ENCODE measurements at places on chromosomes 16 and 17.

DNA sequence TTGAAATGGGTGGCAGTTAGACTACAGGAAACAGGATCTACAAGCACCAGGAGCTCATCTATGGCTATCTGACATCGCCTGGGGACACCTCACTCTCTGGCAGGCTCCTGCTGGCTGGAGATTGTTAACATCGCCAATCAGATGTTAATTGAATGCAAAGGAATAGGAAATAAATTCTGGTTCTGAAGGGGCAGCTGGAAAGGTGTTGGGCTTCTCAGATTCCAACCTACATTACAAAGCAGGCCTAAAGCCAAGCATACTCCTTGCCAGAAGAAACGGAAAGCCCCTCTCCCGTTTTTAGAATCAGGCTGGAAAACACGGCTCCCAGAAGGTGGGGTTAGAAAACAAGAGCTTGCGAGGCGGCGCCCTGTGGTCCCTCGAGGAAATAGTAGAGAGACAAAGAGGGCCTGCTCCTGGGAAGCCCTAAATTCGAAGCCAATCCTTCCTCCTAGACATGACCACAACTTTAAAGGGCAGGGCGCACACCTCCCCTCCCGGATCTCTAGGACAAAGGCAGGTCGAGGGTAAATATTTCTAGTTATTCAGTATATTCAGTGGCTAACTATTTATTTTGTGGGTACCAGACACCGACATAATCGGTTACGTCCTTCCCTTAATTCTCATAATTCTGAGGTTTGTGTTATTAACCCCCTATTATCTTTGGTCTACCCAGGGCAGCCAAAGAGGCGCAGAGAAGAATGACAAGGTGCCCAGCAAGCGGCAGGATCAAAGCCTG is 763 bp upstream of the TOM1L1 start:
- DNase-seq, result no peak

DNA sequence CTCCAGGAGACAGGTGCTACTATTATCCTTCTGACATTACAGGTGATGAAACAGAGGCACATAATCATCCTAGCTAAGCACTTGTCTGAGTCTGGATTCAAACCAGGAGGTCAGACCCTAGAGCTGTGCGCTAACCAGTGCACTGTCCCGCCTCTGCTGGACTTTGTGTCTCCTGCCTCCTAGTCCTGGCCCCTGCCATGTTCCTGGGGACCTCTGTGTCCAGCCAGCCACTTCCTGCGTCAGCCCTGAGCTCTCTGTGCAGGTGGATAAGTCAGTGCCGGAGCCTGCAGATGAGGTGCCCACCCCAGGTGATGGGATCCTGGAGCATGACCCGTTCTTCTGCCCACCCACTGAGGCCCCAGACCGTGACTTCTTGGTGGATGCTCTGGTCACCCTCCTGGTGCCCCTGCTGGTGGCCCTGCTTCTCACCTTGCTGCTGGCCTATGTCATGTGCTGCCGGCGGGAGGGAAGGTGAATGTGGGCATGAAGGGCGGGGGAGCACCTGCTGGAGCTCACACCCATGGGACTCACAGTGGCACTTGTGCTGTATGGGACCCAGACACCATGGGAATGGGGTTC is 4.2 kb downstream of the SGCA start:
- DNase-seq, result no peak

- no peak for DNase-seq
These were observed 5.1 kb downstream of the PRSS22 start for GRCh38 chr16:2852731-2853507.

GRCh38 chr17:77393274-77393600 is 252.5 kb downstream of the SEC14L1 start:
- no peak for DNase-seq

DNA sequence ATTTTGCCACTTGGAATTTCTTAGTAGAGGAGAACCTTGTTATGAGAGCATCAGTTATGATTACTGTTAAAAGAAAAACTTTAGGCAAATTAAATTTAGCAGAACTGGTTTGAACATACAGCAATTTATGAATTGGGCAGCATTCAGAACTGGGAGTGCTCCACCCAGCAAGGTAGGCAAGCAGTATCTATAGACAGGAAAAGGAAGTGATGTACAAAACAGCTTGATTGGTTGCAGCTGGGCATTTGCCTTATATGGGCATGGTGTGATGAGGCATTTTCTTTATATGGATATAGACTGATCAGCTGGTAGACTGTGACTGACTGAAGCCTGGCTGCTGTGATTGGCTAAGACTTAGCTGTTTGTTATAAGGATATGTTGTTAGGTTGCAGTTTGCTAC is 17.6 kb upstream of the CYLD start:
- no peak for DNase-seq

DNA sequence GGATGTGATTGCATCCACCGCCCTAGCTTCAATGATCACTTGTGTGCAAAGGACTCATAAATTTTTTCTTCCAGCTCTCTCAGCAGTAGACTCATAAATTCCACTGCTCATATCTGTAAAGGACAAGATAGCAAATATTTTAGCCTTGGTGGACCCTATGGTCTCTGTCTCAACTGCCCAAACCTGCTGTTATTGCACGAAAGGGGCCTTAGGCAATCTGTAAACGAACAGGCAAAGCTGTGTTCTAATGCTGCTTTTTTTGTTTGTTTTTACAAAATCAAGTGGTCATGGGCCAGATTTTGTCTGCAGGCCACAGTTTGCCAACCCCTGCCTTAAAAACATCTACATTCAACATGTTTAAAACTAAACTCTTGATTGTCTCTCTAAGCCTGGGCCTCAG is 34.1 kb downstream of the FAM20A start:
- DNase-seq, result no peak

- DNase-seq, result no peak
These were observed 39.9 kb downstream of the CDH1 start for GRCh38 chr16:68776821-68777485.

DNA sequence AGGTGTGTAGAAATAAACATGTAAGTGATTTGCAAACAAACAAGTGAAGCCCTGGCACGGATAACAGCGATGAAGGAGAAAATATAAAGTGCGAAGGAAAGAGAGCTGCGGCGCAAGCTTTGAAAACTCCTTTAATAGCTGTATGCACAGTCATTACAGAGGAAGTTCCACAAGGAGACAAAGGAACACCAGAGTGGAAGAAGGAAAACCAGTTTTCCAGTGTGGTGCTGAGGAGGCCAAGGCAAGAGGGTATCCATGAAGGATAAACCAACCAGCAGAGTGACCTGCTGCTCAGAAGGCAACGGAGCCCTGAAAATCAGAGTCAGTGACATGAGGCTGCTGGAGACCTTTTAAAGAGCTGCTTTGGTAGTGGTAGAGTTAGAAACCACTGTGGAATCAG is 24.4 kb downstream of the METTL16 start:
- DNase-seq, result no peak

- DNase-seq, result no peak
These were observed 17.6 kb downstream of the LPCAT2 start for GRCh38 chr16:55526441-55526840.

DNA sequence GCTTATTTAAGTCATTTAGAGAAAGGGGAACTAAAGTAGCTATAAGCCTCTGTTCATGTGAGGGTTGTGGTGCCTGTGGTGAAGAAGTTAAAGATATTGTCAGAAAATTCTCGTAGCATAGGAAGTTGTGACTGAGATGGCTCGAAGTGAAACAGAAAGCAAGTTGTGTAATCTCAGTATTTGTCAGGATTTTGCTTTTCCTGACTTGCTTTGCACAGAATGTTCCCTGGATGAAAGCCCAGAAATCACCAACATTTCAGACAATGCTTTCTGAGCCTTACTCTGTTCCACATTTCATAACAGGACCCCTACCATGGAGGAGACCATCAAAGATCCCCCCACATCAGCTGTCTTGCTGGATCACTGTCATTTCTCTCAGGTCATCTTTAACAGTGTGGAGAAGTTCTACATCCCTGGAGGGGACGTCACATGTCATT is 10.6 kb downstream of the CALCOCO2 start:
- peak; percentile 48 for DNase-seq

DNA sequence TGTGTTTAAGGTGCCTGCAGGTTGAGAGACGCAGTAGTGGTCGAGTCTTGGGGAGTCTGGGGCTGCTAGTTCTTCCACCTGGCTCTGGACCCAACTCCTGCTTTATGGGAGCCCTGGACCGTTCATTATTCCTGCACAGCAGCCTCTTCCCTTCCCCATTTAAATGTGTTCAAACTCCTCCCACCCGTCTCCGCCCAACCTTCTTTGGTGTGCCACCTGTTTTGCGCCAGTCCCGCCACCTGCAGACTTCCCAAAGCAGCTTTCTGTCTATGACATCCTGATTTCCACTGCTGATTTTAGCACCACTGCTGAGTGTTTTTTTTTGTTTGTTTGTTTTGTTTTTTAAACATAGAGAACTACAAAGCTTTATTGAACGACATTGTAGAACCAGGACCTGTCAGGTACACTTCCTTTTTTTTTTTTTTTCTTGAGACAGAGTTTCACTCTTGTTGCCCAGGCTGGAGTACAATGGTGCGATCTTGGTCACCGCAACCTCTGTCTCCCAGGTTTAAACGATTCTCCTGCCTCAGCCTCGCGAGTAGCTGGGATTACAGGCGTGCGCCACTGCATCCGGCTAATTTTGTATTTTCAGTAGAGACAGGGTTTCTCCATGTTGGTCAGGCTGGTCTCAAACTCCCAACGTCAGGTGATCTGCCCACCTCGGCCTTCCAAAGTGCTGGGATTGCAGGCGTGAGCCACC is 12.8 kb downstream of the ADORA2B start:
- DNase-seq, result no peak

DNA sequence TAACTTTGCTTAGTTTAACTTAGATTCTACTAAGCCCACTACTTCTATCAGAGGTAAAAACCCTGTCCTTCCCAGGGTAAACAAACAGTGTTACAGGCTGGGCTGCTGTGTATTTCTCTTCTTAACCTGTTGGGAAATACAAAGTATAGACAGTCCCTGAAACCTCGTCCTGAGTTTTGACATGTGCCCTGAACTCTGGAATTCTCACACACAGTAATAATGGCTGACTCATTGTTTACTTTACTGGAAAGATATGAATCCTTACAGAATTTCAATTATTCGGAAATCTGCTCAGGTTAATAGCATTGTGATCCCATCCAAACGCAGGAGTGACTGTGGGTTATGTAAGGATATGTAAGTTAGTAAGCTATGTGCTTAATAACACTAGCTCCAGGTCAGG is 199.1 kb downstream of the TMEM114 start:
- no peak for DNase-seq

GRCh38 chr17:53607475-53607874 is 215.3 kb upstream of the KIF2B start:
- no peak for DNase-seq

GRCh38 chr16:88878967-88879787 is 12.7 kb upstream of the PABPN1L start:
- no peak for DNase-seq

DNA sequence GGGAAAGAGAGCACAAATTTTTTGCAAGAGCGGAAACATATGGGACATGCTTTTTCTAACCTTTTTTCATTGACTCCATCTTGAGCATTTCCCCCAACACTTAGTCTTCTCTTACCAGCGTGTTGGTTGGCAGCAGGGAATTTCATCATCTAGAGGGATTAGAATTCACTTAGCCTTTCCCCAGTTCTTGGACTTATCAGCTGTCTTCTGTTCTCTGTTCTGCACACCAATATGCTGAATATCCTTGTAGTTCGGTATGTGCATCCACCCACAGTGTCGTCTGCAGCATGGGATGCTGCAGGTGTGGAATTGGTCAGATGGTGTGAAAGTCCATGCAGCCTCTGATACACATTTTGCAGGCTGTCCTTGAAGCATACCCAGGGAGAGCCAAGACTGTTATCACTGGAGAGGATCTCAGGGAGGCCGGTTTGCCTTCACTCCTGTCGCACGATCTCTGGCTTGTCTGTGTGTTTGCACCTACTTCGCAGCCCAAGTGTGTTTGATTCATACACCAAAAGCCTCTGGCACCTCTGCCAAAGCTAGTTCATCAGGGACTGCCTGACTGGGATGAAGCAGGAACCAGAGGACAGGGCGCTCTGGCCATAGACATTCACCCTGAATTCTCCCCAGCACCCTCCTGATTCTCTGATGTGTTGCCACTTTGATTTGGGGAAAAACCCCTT is 93.3 kb downstream of the SOCS1 start:
- DNase-seq, result no peak
